CD8-positive, alpha-beta T cell (primary cell): ENCODE measurements at places on chromosomes 4 and X. TPM values are rescaled to one million over a fixed set of nuclear protein-coding genes. Genes with fewer than 3 reads are reported as not detected.

DNA sequence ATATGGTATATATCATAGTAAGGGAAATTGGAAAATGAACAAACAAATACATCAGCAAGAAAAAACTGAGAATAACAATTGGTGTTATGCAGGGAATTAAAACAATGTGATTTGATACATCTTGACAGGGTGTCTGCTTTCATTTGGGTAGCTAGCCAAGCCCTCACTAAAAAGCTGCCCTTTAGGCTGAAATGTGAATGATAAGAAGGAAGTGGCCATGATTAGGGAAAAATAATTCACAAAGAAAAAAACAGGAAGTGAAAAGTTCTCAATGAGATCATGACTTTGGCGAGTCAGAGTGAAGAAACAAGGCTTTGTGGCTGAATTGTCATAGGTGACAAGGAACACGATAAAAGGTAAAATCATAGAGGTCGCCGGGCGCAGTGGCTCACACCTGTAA lies 675.8 kb upstream of the SLIT2 start:
- DNase-seq: no peak

GRCh38 chrX:56268888-56269287 lies 36.7 kb downstream of the KLF8 start:
- no peak for DNase-seq

DNA sequence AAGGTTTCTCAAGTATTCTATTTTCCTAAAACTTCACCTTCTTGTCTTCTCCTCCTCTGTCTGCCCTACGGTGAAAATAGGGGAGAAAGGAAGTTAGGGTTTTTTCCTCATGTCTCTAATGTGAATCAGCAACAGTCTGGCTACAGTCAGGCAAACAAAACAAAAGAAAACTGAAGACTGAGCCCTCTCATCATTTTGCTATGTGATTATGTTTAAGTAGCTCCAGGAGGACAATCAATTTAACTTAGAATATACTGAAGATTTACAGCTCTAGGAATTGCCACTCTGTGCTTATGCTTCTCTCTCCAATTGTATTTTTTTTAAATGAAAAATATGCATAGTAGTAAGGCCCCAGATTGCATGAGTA lies 316.2 kb downstream of the GPAT3 start:
- no peak for DNase-seq

DNA sequence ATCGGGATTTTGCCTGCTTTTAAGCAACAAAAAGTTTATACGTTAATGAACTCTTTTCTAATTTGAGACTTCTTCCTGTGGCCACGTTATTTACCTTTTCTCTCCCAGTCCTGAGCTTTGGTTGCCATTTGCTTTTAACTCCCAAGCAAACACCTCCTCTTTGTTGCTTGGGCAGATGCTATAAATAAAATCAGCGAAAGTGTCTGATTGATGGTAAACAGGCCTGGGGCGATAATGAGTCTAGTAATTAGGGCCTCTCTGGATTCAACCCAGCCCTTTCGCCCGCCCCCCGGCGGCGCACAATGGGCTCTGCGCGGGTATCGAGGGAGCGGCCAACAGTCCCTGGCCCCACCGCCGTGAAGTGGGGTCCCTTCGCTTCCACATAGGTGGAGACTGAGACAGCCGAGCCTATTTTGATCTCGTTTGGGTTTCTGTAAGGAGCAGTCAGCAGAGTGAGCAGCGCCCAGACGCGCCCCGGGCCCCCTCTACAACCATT lies 790 bp downstream of the CLGN start:
- no peak for DNase-seq

Gene PDCL2
- not detected for total RNA-seq

Gene PLAC8
- 234 TPM for total RNA-seq

Gene AADAT
- total RNA-seq: not detected

Gene CT45A1
- not detected for total RNA-seq
